ENCODE measurements at places on chromosomes 4 and X.

DNA sequence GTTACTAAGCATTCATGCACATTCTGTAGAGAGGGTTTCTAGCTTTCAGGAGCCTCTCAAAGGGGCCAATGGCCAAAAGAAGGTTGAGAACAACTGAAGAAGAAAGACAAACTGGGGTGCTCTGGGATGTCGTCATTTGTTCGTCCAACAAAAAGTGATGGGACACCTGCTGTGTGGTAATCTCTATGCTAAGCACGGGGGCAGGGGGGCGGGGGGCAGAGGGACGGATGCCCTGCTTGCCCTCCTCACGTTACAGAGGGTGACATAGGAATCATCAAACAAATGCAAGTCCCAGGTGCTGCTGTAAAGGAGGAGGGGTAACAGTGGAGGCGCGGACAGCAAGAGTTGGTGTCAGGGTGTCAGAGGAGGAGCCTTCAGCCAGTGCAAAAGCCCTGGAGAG, 12.8 kb upstream of the CRMP1 start:
- no peaks in the 10 kb centered on the region for H3K36me3 ChIP-seq
- no peak overlapping the region for H3K27ac ChIP-seq
- H3K4me1 ChIP-seq: no peaks in the 10 kb centered on the region
- no peak overlapping the region for H3K4me3 ChIP-seq
- no peaks in the 10 kb centered on the region for H3K27me3 ChIP-seq
- no peak for DNase-seq

DNA sequence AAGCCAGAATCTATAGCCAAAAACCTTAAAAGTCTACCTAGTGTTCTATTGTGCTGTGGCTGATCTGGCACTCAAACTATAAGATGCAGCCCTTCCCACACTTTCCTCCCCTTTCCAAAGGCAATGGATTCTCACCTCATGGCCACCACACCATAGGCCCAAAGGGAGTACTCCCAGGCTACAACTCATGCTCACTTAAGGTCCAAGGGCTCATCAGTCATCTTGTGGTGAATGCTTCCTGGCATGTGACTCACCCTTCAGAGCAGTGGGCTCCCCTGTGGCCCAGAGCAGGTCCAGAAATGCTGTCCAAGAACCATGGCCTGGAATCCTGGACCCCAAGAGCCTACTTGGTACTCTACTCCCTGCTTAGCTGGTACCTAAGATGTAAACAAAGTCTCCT, 181.0 kb downstream of the CHRDL1 start:
- no peaks in the 10 kb centered on the region for H3K4me1 ChIP-seq
- no peak for DNase-seq
- H3K27me3 ChIP-seq: no peaks in the 10 kb centered on the region
- no peak overlapping the region for H3K4me3 ChIP-seq
- no peak overlapping the region for H3K27ac ChIP-seq

DNA sequence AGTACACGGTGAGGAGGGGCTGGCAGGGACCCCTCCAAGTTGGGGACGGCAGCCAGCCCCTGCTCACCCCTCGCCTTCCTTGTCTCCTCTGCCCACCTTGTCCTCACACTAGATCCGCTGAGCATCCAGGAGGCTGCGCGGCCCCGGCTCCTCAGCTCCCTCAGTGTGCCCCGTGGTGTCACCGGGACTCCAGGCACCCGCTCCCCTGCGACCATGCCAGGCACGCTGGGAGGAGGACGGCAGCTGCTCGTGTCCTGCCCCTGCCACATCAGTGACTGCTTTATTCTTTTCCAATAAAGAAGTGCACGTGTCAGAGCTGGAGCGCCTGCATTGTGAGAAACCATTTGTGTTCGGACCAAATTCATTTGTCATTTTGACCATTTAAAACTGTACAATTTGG, 6.4 kb downstream of the FAM50A start:
- no peaks in the 10 kb centered on the region for H3K4me1 ChIP-seq
- no peaks in the 10 kb centered on the region for H3K36me3 ChIP-seq
- H3K27ac ChIP-seq: no peak overlapping the region
- no peak for DNase-seq
- H3K27me3 ChIP-seq: no peaks in the 10 kb centered on the region
- H3K4me3 ChIP-seq: no peak overlapping the region

- no peak overlapping the region for H3K4me3 ChIP-seq
- H3K4me1 ChIP-seq: no peaks in the 10 kb centered on the region
- no peaks in the 10 kb centered on the region for H3K27me3 ChIP-seq
- no peak overlapping the region for H3K27ac ChIP-seq
- DNase-seq: no peak
Observed at GRCh38 chrX:111170017-111170416, 74.0 kb downstream of the PAK3 start.

- peaks cover 20% of the 10 kb centered on the region for H3K4me1 ChIP-seq
- no peak overlapping the region for H3K27ac ChIP-seq
- DNase-seq: no peak
- no peak overlapping the region for H3K4me3 ChIP-seq
- no peaks in the 10 kb centered on the region for H3K36me3 ChIP-seq
Observed at GRCh38 chr4:81684352-81684751, 212.6 kb upstream of the RASGEF1B start.
